ENCODE measurements at places on chromosomes 7 and 10.

DNA sequence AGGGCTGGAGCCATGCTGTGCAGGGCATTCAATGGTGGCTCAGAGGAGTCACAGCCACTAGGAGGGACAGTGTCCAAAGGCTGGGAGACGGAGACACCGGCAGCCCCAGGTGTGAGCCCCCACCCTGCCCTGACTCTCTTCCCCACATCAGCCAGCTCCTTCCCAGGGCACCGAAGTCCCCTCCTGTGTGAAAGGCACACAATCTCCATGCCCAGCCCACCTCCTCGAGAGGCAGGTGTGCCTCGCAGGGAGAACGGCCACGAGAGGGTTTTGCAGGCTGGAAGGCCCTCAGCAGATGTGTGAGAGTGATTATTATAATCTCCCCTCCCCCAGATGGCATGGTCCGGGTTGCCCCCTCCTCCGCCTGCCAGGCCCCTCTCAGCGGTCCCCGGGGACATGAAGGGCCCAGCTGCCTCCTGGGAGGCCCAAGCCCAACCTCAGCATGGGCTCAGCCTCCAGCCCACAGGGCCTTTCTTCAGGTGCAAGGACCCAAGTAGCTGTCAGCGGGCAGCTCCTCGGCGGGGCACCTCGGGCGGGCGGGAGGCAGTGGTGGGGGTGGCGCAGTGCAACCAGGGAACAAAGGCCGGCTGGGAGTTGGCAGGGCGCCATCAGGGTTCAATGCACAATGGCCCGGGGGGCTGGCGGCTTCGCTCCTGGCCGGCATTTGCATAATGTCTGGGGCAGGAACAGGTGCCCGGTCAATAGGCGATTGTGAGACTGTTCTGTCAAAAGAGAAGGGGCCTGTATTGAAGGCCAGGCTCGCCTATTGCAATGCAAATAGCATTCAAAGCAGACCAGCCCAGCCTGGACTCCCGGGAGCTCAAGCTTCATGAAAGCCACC, 155.3 kb upstream of the ZMIZ1 start:
- no peak for DNase-seq

- no peak for DNase-seq
Observed at GRCh38 chr10:69899727-69900595, 98.3 kb downstream of the COL13A1 start.

- no peak for DNase-seq
Observed at GRCh38 chr7:73786588-73786987, 16.5 kb upstream of the CLDN3 start.

DNA sequence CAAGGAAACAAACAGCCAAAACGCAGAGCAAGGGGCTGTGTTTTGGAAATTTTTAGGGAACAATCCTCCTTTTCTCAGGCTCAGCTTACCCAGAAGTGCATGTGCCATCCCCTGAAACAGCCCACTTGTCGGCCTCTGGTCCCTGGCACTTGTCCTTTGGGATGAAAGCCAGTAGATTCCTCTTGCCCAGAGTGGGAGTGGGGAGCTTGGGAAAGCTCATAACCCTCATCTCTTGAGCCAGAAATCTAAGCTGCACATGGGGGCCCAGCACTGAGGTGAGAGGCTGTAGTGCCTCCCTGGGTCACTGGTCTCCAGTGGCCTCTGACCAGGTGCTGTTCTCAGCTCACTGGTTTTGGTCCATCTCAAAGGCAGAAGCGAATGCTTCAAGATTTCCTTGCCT, 150.3 kb downstream of the RNF216 start:
- no peak for DNase-seq

GRCh38 chr7:36045830-36046341, 107.2 kb upstream of the EEPD1 start:
- DNase-seq, result no peak

GRCh38 chr10:95605163-95605562, 44.0 kb upstream of the SORBS1 start:
- no peak for DNase-seq

DNA sequence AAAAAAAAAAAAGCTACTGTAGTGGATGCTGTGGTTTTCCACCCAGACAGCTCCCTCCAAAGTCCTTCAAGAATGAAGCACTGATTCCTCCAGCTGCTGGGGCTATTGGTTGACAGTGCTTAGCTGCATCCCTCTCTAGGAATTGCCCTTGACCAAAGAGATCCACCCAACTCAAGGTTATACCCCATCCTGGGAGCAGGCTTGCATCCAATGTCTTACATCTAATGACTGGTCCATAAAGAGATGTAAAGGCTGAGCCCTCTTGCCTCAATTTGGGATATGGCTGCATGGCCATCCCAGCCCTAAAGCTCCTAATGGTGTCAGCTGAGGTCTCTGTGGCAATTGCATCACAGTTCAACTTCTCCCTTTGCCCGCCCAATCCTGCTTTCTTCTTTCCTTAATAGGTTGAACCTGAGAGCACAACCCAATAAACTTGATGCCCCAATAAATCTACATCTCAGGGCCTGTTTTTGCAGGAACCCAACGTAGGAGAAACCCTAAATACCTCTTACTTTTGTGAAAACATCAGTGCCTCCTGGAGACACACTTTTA, 4.4 kb downstream of the GPR37 start:
- DNase-seq, result no peak

GRCh38 chr7:30053068-30053467, 24.9 kb downstream of the PLEKHA8 start:
- DNase-seq, result no peak

DNA sequence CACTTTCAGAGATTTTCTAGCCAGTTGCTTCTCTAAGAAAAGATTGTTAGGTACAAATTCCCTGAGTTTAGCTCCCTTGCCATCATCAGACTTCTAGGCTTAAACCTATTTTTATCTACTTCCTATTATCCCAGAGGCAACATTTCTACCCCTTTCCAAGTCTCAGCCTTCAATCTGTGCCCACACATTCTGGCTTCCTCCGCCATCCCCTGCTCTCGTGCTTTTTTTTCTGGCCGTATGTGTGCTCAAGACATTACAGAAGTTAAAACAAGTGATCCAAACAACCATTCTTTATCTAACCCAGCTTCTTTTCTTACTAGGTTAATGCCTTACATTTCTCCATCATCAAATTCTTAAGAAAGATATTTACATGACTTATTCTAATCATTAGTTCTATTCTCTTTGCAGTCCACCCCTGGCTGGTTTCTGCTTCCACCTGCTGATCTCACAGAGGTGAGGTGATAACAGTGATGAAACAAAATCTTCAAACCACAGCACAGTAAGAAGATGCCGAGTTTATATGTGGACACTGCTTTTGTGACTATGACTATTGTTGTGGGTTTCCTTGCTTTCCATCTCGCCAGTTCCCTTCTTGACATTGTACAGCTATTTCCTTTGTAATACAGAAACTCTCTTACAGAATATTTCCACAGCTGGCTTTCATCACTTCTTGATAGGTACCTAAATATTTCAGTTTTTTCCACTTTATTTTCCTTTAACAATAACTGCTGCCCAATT, 18.3 kb upstream of the CDK6 start:
- DNase-seq, result no peak

- no peak for DNase-seq
Observed at GRCh38 chr10:6363511-6363910, 160.8 kb downstream of the PFKFB3 start.

- no peak for DNase-seq
Observed at GRCh38 chr7:98314469-98314868, 33.0 kb downstream of the BRI3 start.

- DNase-seq, result no peak
Observed at GRCh38 chr7:38934051-38934450, 25.1 kb upstream of the VPS41 start.

- DNase-seq, result no peak
Observed at GRCh38 chr10:120456626-120457430, at the start of gene PLPP4. Gene PLPP4, plus strand, starts transcription at chr10:120457227. Its CDS starts 79 bp downstream, at chr10:120457306.

GRCh38 chr10:127486355-127486754, 62.8 kb upstream of the NPS start:
- no peak for DNase-seq

DNA sequence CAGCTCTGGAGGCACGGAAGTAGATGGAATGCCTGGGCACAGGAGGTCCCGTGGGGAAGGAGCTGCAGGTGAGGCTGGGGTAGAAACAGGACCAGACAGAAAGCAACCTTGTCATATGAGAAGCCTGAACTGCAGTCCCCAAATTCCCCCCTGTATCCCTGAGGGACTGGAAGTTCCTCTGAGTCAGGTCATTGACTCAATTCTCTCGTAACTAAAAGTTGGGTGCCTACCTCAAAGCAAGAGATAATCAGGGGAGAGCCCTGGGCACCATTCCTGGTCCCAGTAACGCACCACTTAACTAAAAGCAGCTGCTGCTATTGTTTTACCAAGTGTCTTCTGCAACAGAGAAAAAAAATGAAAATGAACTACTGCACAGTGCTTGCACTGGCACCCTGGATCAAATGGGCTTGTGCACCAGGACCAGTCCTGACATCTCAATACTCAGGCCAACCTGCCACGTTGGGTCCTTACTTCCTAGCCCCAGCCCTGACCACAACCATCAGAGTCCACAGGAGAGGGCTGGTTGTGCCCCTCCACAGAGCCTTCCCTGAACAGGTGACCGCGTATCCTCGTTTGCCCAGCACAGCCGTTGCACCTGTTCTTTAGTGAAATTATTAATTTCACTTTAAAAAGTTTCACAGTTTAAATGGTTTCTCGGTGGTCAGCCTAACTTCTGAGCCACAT, 79.3 kb downstream of the GRID1 start:
- no peak for DNase-seq

DNA sequence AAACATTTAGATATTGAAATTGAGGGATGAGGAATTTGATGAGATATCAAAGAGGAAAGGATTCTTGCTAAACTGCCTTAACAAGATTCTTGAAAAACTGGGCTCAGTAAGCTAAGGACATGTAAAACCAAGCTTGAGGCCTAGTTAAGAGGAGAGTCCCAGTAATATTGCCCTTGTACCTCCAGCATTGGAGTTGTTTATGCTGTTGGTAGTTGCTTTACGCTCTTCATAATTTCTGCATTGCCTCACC, 156.1 kb upstream of the TRIM24 start:
- DNase-seq, result no peak

GRCh38 chr10:62069452-62070178, 168.1 kb downstream of the ARID5B start:
- no peak for DNase-seq

DNA sequence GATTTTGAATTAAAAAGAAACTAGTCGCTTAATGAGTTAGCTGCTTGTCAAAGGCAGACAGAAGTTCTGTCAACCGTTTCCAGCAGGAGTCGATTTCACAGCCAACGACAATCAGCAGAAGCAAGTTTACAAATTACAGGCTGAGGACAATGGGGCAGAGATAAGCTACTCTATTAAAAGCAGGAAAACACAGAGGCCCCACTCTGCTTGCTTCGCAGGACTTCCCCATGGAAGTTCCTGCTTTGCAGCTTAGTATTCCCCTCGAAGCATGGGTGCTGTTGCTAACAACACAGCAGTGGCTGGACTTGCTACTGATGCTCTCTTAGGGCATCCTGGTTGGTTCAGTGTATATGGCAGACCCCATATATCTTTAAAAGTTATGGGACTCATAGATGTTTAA, 50.8 kb upstream of the KLF6 start:
- no peak for DNase-seq

DNA sequence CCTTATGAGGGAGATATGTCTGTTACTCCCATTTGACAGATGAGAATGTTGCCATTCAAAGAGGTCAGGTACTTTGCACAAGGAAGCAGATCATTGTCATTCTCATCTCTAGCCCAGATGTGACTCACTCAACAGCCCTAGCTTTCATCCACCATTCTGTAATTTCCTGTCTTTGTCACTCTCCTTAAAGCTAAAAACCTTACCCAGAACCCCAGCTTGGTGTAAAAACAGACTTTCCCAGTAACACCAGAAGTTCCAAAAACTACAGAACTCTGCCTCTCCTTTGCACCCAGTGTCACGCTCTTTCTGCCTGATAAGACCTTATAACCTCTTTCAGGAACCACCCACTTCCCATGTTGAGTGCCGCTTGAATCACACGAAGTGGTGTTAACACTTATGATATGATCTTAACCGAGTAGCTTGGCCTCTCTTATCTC, 89.1 kb upstream of the SP4 start:
- DNase-seq, result no peak

DNA sequence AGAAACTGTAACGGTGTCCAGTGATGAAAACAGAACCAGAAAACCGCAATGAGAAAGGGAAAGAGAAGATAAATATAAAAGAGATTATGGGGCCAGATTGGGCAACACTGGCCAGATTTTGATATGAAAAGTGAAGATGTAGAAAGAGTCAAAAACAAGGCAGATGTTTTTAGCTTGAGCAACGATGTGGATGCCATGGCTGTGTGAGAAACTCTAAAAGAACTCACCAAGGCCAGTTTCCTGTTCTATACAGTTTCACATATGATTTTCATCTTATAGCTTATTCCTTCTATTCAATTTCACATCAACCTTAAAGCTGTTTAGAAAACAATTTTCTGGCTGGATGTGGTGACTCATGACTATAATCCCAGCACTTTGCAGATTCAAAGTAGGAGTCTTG, 36.3 kb downstream of the CSTF2T start:
- no peak for DNase-seq

DNA sequence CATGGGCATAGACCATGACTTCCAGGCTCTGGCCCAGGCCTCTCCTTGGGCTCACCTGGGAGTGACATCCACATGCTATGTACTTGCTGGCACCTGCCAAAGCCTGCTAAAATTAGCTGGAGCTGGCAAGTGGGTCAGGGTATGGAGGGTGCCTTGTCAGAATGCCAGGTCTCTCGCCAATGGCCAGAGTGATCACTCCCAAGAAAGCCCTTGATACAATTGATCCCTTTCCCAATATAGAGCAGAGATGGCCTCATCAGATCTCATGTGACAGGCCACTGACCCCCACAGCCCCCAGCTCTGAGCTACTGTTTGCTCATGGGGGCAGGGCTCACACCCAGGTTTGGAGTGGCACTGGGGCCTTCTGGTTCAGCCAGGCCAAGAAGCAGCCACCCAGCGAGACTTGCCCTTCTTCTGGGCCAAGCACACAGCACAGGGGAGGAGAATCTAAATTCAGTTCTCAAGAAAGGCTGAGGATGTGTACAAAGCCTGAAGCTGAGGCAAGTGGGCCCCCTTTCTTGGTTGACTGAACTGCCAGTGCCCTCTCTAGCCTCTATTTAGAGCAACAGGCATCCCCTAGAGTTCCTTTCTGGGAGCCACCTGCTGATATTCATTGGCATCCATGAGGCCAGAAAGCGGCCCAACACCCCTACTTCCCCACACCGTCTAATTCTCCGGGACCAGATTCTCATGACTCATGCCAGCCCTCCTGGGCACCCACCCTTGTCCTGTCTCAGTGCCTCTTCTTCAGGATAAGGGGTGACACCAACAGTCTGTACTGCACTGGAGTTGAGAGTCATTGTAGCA, 18.9 kb upstream of the MYL7 start:
- DNase-seq, result no peak

GRCh38 chr7:84838857-84839256, 348.0 kb downstream of the SEMA3D start:
- no peak for DNase-seq
